ENCODE measurements at places on chromosomes 1 and 21.

- no peak for DNase-seq
These were observed 24.6 kb upstream of the TRAPPC10 start for GRCh38 chr21:43987509-43987908.

- DNase-seq = no peak
These were observed 265.4 kb downstream of the FOXD2 start for GRCh38 chr1:47703156-47703825.

DNA sequence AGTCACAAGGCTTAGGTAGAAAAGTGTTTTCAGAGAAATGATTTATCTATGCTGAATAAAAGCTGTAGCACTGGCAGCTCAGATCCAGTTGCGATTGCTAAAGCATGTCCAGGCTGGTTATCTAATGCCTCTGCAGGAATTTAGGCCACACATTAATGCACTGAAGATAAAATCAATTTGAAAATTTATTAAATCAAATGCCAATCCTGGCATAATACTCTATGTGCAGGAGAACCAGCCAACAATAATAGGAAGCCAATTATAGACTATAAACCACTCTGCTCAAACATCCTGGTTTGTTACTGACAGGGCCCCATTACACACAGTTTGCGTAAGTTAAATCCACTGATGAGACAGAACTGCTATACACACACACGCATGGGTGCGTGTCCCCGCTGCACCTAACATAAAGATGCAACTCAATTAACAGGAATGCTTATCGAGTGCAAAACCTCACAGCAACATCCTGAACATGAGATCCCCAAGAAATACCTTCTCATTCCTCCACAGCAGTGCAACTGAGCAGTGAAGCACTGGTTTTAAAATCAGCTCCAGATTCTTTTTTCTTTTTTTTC lies 40.6 kb downstream of the PTP4A2 start:
- peak; percentile 46 for DNase-seq

DNA sequence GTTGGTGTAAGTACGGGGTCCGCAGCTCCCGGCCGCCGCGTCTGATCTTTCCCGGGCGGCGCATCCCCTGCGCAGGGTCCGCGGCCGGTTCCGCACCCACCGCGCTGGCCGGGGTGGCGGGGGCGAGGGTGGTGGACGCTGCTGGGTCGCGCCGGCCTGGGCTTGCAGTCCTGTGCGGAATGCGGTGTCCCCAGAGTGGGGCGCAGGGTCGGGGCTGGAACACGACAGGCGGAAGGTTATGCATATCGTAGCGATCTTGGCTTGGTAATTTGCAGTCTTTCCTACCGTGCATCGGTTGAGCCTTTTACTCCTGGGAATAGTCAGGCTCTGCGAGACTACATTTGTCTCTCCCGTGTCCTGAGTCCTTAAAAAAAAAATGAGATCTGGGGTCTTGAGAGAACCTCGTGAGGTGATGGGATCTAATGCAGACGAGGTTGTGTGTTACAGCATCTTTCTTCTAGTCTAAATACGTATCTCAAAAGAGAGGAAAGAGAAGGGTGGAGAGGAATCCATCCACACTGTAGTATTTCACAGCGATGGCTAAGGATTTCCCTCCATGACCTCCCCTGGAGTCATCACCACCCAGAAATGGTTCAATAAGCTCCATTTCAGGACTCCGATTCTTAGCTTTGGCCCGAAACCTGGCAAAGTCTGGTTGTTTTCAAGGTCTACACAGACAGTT lies 572 bp downstream of the ATP1B1 start:
- peak; percentile 49 for DNase-seq

GRCh38 chr21:45154511-45155508 lies 80.4 kb downstream of the ADARB1 start:
- DNase-seq = peak; percentile 29

DNA sequence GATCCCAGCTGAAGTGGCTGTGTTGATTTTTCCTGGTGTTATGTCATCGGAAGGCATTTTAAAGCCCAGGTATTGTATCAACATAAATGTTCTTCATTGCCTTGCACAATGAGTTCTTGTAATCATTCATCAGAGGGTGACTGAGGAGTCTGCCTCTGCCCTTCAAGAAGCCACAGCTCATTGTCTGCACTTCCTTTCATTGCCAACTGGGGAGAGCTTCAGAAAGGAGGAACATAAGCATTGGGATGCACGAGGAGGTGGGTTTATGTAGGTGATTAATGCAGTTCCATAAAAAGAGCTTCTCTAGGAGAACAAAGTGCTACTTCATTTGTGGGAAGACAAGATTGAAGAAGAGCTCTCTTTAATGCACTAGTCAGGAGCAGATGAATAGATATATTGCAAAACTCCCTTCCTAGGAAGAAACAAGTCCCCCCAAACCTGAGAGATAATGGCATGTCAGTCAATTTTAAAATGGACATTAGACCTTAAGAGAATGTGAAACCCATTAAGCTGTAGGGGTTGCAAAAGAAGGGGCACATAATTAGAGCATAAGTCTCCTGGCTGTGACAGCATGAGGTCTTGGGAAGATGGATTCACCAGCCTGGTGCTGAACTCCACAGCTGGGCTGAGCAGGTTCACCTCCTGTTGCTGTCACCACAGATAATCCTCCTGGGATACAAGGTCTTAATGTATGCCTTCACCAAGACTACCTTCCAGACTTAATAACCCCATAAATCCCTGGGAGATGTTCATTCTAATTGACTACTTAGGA lies 124.6 kb downstream of the BACH1 start:
- DNase-seq = no peak

Data from dermis blood vessel endothelial cell (primary cell).